ENCODE measurements at places on chromosomes 2 and 18.

DNA sequence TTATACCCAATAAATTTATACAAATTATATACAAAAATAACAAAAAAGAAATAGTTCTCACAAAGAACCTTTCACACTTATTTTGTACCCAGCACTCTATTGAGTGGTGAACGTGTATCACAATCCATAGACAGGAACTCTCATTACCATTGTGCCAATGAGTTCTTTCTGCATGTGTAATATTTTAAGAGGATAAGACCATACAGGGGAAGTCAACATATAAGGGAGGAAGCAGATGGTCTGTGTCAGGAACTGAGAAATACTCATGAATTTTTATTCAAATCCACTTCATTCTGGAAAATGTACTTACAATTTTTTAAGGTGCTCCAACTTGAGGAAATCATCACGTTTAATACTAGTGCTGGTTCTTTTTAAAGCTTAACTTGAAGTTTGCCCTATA lies 27.1 kb upstream of the ELOA2 start:
- no peak for DNase-seq

DNA sequence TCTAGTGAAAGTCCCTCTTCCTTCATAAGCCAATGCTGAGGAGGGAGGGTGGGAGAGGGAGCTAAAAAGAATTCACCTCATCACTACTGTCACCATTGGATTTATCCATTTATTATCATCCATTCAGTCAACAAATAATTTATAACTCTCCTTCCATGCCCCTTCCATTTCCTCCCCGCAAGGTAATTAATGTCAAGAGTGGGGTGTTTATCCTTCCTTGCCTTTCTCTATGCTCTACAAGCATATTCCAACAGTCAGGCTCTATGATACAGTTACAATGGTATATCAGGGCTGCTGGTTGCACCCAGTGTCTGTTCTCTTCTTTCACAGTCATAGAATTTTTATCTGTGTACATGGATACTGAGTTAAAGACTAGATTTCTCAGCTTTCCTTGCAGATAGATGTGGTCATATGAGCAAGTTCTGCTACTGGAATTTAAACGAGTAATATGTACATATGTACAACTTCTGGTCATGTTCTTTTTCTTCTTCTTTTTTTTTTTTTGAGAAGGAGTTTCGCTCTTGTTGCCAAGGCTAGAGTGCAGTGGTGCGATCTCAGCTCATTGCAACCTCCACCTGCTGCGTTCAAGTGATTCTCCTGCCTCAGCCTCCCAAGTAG lies 5.1 kb upstream of the MFSD6 start:
- DNase-seq = no peak

DNA sequence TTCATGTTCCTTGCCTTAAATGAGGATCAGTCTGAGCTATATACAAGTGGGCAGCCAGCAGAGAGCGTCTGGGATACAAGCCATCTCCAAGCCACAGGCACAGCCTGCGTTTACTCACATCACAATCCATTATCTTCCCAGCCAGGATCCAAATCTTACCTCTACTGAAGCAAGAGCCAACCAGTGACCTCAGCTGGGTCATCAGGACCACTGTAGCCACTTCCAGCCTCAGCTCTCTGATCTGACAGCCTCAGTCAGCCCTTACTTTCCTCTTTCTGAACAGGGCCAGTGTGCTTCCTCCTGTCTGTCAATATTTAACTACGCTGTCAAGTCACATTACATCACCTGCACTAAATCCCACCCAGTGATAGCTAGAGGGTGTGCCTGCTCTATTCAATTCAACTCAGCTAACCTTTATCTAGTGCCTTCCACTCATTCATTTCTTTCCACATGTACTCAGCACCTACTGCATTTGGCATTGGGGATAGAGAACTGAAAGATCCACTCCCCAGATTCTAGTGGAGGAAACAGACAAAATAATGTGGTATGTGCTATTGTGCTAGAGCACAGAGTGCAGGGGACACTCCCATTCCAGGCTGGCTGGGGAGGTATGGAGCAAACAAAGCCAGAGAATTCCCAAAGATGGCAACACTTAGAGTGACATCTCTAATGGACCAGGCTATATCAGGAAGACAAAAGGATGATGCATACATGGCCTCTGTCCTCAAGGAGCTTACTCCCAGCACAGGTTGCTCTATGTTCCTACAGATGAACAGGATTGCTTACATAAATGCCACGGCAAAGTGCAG lies 146.5 kb downstream of the NCKAP5 start:
- no peak for DNase-seq

GRCh38 chr2:196205881-196206435 lies 34.6 kb upstream of the STK17B start:
- no peak for DNase-seq

- no peak for DNase-seq
Measured at GRCh38 chr2:197034292-197034691, 107.8 kb upstream of the PGAP1 start.

DNA sequence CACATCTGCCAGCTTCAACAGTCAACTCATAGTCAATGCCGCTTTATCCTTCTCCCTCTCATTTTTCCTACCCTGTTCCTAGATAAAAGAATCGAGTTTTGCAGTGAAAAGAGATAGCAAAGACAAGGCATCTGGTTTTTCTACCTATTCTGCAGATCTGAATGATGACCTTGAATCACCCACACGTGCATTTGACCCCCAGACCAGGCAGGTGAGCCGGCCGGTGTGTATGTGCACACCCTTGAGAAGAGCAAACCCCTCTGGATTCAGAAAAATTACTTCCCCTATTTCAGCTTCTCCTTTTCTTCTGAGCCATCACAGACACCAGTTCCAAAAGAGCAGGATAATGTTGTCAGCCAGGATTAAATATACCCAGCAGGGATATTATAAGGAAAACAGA lies 115.6 kb upstream of the ST6GAL2 start:
- DNase-seq = no peak

DNA sequence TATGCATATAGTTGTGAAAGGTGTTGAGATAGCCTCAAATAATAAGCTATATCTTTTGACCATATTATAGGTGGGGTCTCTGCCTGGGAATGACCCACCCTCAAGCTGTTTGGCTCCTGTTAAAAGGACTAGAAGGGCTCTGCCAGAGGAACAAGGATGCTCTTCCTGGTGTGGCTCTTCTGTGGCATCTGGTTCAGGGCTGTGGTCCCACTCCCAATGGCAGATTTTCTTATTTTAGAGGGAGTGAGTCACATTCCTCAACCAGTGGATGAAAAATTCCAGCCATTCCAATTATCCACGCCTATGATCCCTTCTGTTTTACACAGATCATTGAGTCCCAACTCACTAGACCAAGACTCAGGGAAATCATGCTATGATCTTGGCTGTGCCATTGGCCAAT lies 119.9 kb downstream of the PARD3B start:
- no peak for DNase-seq

DNA sequence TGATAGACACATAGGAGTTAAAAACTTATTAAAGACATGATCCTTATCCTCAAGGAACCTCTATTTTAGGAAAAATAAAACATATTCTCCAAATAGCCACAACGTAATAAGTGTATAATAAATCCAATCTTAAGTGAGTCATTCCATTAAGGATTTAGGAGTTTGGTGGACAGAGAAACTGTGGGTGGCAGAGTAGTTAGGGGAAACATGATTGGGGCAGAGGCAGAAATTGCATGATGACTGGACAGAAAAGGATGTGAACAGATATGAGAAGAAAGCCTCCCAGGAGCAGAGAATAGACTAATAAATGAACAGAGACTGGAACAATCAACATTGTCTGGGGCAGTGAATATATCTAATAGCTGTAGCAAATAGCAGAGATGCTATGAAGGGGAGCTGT lies 48.1 kb upstream of the SIGLEC15 start:
- no peak for DNase-seq

DNA sequence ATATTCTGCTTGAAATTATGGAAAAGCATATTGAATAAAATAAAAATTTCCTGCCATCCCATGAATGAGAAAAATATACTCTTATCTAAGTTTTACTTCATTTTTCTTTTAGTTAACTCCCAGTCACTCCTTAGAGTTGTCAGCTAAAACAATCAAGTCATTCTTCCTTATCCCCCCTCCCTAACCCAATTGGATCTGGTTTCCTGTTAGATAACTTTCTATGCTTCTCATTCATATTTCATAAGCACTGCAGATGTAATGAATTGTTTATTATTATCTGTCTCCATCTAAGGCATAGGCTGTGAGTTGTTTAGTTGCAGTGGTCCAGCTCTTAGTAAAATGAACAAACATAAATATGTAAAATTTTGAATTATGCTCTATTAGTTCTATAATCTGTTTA lies 244.0 kb upstream of the GCFC2 start:
- no peak for DNase-seq

DNA sequence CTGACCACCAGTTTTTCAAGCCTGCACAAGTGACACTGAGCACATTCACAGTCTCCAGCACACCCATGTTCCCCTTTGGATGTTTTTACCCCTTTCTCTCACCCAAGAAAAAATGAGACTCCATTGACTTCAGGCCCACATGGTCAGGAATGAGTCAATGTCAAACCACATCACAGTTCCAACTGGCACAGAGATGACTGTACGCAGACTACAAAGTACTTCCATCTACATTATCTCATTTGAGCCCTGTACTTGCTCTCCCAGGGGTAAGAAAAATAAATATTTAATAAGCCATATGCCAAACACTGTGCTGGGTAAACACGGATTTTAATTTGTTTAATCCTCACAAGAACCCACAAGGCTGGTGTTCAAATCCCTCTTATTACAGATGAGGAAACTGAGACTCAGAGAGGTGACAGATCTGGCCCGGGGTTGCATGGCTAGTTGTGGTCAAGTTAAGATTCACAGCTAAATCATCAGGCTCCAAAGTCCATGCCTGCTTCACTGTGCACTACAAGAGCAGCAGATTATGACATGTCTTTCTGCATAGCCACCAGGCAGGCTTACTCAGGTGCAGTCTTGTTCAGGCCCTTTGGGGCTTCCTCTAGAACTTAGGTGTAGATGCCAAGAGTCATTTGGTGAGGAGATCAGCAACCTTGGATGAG lies 106.1 kb downstream of the TXNL1 start:
- no peak for DNase-seq

DNA sequence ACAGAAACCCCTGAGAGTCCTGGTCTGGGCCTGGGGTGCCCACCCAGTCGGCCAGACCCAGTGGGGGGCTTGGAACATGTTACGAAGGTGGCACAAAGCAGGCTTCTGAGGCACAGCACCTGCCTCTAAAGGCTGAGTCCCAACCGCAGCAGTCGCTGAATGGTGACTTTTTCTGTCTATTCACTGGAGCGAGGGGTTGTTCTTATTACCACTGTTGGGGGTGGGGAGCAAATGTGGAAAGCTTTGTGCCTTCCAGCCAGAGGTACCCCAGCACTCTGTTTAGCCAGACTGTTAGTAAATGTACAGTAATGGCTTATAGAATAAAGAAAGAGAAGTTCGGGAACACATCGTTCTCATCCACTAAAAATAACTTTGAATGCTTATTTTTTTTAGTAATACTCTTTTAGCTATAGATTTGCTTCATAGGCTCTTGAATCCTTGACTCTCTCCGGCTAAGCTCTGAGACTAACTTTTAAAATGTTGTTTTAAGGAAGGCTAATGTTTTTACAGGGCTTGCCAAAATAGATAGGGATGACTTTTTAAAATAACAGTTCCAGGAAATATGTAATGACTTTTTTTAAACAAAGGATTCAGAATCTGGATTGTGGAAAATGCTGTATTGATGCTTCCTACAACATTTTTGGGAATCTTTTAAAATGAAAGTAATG lies 23.4 kb upstream of the PTPN2 start:
- no peak for DNase-seq

GRCh38 chr2:45199973-45200372 lies 190.7 kb upstream of the SIX2 start:
- no peak for DNase-seq

GRCh38 chr2:7225848-7226247 lies 308.6 kb downstream of the RNF144A start:
- DNase-seq = no peak

- no peak for DNase-seq
Measured at GRCh38 chr2:88258208-88258607, 88.1 kb downstream of the THNSL2 start.

DNA sequence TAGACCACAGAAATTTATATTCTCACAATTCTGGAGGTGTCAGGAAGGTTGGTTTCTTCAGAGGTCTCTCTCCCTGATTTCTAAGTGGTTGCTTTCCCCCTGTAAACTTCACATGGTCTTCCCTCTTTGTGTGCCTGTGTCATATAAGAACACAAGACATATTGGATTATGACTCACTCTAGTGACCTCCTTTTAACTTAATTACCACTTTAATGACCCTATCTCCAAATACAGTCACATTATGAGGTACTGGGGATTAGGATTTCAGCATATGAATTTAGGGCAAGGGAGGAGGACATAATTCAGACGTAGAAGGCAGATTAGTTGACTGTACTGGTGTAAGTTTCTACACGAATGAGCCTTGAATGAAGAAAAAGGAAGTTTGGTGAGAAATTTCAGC lies 38.2 kb upstream of the EPHA4 start:
- DNase-seq = no peak

- no peak for DNase-seq
Measured at GRCh38 chr18:36660311-36660710, 168.5 kb downstream of the TPGS2 start.

DNA sequence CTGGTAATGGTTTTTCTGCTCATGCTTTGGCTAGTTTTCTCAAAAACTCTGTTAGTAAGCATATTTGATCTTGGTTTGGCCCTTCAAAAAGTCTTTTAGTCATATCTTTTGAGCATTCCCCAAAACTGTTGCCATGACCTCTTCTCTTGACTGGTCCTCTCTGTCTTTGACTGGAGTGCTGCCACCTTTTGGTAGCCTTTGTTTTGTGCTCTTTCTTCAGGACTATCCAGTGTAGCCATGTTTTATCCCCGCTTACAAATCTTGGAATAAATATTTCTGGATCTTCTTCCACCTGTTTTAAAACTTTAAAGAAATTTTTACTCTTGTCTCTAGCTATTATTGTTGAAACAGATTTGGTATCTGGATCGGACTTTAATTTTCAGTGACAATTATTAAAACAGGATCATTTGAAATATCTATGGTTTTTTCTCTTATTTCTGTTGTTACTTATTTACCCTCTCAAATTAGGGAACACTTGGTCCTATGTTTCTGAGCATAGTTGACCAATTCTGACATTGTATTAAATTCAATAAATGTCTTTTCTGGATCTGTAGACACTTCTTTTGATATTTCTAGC lies 965 bp upstream of the ELOA2 start:
- no peak for DNase-seq

- no peak for DNase-seq
Measured at GRCh38 chr2:147937744-147938349, 82.7 kb downstream of the ORC4 start.

DNA sequence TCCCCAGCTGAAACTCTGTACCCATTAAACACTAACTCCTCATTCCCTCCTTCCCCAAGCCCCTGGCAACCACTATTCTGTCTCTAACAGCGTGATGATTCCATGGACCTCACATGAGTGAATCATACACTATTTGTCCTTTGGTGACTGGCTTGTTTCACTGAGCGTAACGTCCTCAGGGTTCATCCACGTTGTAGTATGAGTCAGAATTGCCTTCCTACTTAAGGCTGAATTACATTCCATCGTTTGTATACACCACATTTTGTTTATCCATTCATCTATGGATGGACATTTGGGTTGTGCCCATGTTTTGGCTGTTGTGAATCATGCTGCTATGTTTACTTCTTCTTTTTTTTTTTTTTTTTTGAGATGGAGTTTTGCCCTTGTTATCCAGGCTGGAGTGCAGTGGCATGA lies 19.6 kb upstream of the CABLES1 start:
- no peak for DNase-seq

All from stimulated activated CD4-positive, alpha-beta T cell treated with anti-CD3 and anti-CD28 coated beads, Interleukin-1b, Interleukin-23, amount 100 ng/mL, for 4 hours (primary cell).